IgD-negative memory B cell (primary cell): ENCODE measurements at places on chromosomes 16 and 17. TPM values are rescaled to one million over a fixed set of nuclear protein-coding genes. Genes with fewer than 3 reads are reported as not detected.

The CSH2 gene
- not detected for polyA plus RNA-seq

The TEX14 gene
- not detected for polyA plus RNA-seq

The TRPV3 gene
- polyA plus RNA-seq: 2.2 TPM

The DRC3 gene
- 0.90 TPM for polyA plus RNA-seq

The CSNK1D gene
- 78.3 TPM for polyA plus RNA-seq

The HBZ gene
- not detected for polyA plus RNA-seq

The MT3 gene
- not detected for polyA plus RNA-seq

The PRR35 gene
- polyA plus RNA-seq: not detected

The CPNE7 gene
- not detected for polyA plus RNA-seq

The C16orf92 gene
- polyA plus RNA-seq: not detected
